CD4-positive, alpha-beta T cell (primary cell): ENCODE measurements at places on chromosomes 2 and 18. TPM values are rescaled to one million over a fixed set of nuclear protein-coding genes. Genes with fewer than 3 reads are reported as not detected.

IGFBP5 gene
- not detected for total RNA-seq

LYPD1 gene
- not detected for total RNA-seq

MC4R gene
- total RNA-seq: not detected

NPPC gene
- not detected for total RNA-seq

CCDC141 gene
- total RNA-seq: 30.6 TPM

GRCh38 chr2:156322686-156323231 is 9.8 kb downstream of the NR4A2 start:
- peaks cover 36% of the 10 kb centered on the region for H3K4me1 ChIP-seq
- no peak overlapping the region for H3K27ac ChIP-seq
- DNase-seq: peak; percentile 27
- H3K36me3 ChIP-seq: no peaks in the 10 kb centered on the region

- no peak for DNase-seq
- no peaks in the 10 kb centered on the region for H3K36me3 ChIP-seq
- peaks cover 2% of the 10 kb centered on the region for H3K27me3 ChIP-seq
- no peak overlapping the region for H3K4me3 ChIP-seq
Measured at GRCh38 chr2:120237491-120237902, 14.3 kb upstream of the TMEM185B start.

- H3K4me3 ChIP-seq: no peak overlapping the region
- H3K4me1 ChIP-seq: no peaks in the 10 kb centered on the region
- H3K27ac ChIP-seq: no peak overlapping the region
- no peaks in the 10 kb centered on the region for H3K36me3 ChIP-seq
- no peak for DNase-seq
Measured at GRCh38 chr18:24954341-24954740, 397.6 kb downstream of the ZNF521 start.

DNA sequence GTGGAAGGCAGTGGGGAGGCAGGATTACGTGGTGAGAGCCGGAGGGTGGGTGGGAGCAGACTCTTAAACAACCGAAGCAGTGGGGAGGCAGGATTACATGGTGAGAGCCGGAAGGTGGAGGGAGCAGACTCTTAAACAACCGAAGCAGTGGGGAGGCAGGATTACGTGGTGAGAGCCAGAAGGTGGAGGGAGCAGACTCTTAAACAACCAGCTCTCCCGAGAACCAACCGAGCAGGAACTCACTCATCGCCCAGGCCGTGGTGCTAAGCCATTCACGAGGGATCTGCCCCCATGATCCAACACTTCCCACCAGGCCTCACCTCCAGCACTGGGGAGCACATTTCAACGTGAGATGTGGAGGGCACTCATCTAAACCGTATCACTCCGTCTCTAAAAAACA is 87.7 kb downstream of the RTP5 start:
- H3K4me1 ChIP-seq: no peaks in the 10 kb centered on the region
- H3K27ac ChIP-seq: no peak overlapping the region
- DNase-seq: no peak
- H3K36me3 ChIP-seq: peaks cover 10% of the 10 kb centered on the region
- no peaks in the 10 kb centered on the region for H3K27me3 ChIP-seq
- no peak overlapping the region for H3K4me3 ChIP-seq

DNA sequence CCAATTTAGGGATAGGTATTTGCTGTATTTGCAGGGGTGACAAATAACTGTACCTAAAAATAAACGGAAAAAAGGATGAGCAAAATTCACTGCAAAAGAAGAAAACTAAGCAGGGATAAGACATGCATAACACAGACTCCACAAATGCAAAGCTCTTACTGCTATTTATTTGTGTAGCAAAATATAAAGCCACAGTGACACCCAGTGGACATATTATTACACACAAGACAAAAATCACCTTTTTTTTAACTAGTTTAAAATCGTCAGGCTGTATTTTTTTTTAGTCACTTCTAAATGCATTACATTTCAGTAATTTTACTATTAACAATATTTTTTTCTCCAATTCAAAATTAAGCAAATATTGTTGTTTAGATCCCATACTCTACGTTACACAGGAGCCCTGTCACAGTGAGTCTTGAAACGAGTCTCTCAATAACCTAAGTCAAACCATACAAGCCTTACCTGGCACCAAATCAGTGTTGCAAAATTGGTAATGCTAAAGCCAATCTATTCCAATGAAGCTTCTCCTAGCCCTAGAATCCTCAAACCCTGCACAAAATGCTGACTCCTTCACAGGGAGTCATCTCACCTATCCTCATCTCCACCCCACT is 23.7 kb downstream of the METTL4 start:
- H3K4me3 ChIP-seq: no peak overlapping the region
- no peak overlapping the region for H3K27ac ChIP-seq
- H3K27me3 ChIP-seq: no peaks in the 10 kb centered on the region

GRCh38 chr2:211367711-211368110 is 811.3 kb downstream of the CPS1 start:
- no peaks in the 10 kb centered on the region for H3K27me3 ChIP-seq
- no peaks in the 10 kb centered on the region for H3K4me1 ChIP-seq

DNA sequence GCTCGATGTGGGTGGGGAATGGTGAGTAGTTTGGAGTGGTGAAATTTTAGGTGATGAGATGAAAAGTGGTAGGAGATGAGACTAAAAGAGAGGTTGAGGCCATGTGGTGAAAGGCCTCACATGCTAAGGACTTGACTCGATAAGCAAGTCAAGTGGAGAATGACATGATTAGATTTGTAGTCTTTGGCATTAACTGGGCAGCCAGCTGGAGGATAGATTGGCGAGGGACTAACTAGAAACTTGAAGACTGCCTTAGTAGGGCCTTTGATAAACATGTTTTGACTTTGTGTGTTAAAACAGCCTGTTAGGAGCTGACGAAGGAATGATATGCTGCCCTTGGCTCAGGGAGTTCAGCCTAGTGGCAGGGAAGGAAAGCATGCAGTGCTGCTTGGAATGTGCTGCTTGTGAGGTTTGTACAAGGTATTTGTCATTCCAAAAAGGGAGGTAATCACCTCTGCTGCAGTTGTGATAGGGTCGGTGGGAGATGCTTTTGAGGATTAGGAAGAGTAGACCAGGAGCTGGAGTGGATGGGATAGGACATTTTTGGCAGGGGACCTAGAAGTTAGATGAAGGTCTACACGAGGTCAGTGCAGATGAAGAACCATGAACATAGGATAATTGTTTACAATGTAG is 22.0 kb downstream of the PHLPP1 start:
- H3K27ac ChIP-seq: no peak overlapping the region
- H3K27me3 ChIP-seq: no peaks in the 10 kb centered on the region
- H3K36me3 ChIP-seq: no peaks in the 10 kb centered on the region
- H3K4me1 ChIP-seq: no peaks in the 10 kb centered on the region

DNA sequence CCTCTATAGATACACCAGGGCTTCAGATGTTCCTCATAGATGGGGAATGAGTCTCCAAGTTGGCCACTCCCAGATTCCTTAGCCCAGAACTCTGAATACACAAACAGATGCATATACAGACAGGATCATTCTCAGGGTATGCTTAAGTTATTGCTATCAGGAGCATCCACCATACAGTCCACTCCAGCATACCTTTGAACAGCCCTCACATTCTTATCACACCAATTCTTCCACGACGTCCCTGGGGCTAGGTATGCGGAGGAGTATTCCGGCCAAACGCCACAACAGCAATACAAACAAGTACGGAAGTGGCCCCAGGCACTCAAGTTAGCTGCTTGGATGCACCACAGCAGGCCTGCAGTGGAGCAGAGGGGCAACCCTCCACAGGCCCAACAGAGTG is 312.5 kb upstream of the CHAC2 start:
- no peak for DNase-seq
- no peak overlapping the region for H3K4me3 ChIP-seq
- no peak overlapping the region for H3K27ac ChIP-seq
- no peaks in the 10 kb centered on the region for H3K4me1 ChIP-seq

DNA sequence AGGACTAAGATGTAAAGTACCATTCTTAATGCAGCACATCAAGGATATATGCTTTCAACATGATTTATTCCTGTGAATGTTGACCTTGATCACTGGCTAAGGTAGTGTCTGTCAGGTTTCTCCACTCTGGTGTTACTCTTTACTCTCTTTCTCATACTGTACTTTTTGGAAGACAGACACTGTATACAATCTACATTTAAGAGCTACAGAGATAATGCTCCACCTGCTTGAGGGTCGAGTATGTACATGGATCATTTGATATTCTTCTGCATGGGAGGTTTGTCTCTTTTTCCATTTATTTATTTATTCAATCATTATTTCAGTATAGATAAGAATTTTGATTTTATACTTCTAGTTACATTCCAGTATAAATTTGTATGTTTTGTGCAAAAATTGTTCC is 199.5 kb upstream of the RGPD4 start:
- H3K4me3 ChIP-seq: no peak overlapping the region
- H3K27me3 ChIP-seq: no peaks in the 10 kb centered on the region
- H3K36me3 ChIP-seq: no peaks in the 10 kb centered on the region
- H3K27ac ChIP-seq: no peak overlapping the region

DNA sequence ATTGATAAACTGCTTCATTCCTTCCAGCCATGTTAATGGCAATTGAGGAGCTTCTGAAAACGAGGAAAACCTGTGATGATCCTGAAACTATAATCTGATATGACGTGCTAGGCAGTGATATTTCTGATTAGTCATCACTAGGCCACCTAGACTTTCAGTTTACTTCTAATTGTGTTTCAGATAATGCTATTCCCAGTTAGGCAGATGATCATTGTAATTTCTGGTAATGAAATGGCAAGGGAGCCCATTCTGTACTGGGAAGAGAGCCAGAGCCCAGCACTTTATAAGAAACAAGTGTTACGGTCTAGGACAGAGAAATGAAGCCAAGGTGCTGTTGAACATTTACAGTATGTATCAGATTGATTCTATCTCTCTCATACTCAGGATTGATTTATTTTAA is 106.2 kb downstream of the CPO start:
- H3K27ac ChIP-seq: no peak overlapping the region
- H3K4me1 ChIP-seq: peaks cover 6% of the 10 kb centered on the region
- no peak overlapping the region for H3K4me3 ChIP-seq
- no peak for DNase-seq
- H3K27me3 ChIP-seq: no peaks in the 10 kb centered on the region

DNA sequence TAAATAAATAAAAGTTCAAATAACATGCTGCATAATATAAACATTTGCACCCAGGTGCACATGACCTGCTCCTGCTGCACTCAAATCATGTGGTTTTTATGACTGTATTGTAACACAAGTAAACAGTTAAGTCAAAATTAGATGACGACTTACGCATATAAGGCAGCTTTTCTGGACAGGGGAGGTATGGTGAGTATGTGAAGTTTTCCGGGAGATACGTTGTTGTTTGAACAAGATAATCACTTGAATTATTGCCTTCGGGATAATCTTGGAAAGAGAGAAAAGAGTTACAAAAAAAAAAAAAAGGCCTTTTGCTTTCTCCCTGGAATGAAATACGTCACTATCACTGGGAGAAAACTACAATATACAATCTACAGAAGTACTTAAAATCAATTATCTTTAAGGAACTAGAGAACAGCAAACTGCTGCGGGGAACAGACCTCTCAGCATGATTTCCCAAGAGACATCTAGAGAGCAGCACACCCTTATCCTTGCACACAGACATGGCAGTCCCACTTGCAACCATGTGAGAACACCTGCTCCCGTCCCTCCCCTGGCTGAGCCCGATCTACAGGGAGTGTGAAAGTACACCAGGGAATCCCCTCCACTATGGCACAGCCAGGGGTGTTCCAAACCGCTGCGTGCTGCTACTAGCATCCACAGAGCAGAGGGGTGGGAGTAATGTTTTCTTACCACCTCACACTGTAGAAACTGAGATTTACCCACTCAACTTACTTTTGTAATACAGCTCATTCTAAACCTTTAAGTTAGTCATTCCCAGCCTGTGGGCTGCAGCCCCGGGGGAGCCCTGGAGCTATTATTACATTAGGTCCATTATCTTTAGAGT is 26.3 kb downstream of the B4GALT6 start:
- no peak overlapping the region for H3K27ac ChIP-seq
- H3K36me3 ChIP-seq: no peaks in the 10 kb centered on the region
- DNase-seq: no peak
- no peak overlapping the region for H3K4me3 ChIP-seq

DNA sequence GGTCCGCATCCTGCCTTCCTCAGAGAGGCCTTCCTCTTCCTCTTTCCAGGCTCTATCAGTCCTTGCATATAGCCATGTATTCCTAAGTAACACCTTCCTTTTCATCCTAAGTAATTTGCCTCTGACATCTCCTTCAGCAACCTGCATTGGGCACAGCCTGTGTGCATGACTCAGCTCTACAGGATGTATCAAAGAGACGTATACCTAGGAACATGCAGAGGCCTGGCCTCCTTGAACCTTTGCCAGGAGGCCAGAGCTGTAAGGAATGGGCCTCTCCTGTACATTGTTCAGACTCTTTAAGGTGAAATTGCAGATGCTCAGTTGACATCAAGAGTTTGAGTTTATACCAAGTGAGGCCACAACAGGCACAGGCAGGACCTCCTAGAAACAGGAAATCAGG is 76.0 kb upstream of the CELF4 start:
- H3K36me3 ChIP-seq: no peaks in the 10 kb centered on the region
- DNase-seq: no peak
- H3K4me3 ChIP-seq: no peak overlapping the region

- no peaks in the 10 kb centered on the region for H3K27me3 ChIP-seq
- peaks cover 12% of the 10 kb centered on the region for H3K4me1 ChIP-seq
- no peak overlapping the region for H3K4me3 ChIP-seq
- H3K27ac ChIP-seq: no peak overlapping the region
- DNase-seq: peak; percentile 24
Measured at GRCh38 chr2:216222650-216223352, 113.7 kb downstream of the XRCC5 start.

DNA sequence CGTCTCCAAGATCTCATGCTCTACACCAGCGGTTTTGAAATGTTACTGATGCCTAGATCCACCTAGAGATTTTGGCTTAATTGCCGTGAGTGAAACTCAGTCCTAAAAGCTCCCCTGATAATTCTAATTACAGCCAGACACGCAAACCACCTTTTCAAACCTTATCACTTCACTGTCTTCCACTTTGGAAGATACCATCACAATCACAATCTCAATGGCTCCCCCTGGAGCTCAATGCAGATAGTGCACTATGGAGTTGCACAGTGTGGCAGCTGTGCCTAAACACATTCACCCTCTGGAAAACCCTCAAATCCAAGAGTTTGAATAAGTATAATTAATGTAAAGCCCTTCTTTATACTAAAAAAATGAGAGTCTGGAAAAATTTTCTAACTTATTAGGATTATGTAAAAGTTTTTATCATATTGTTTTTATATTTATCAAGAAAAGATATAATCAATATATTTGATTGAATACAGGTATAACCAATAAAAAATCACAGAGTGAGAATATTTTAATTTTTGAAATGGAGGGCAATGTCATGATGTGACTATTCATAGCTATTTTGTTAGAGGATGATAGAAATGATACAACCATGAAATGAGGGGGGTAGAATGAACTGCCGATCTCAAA is 102.9 kb upstream of the SLC8A1 start:
- H3K4me3 ChIP-seq: no peak overlapping the region
- no peaks in the 10 kb centered on the region for H3K27me3 ChIP-seq
- no peak for DNase-seq

GRCh38 chr18:65423776-65424175 is 327.0 kb upstream of the CDH7 start:
- DNase-seq: no peak
- H3K27me3 ChIP-seq: no peaks in the 10 kb centered on the region
- no peak overlapping the region for H3K27ac ChIP-seq
- no peak overlapping the region for H3K4me3 ChIP-seq
